Left ventricle myocardium inferior (tissue), 1 donor: ENCODE measurements at places on chromosomes 11 and 22.

DNA sequence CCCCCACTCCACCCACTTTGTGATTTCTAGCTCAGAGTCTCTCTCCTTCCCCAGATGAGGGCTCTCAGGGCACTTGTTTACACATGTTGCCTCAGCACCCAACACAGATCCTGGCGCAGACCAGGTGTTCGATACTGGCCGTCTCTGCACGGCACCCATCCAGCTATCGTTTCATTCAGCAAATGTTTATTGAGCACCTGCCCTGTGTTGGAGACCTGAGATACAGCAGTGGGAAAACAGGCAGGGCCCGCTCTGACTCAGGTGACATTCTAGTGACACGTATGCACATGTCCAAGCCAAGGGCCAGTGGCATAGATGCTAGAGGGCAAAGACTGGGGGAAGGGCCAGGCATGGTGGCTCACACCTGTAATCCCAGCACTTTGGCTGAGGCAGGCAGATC is 71.9 kb downstream of the NFAM1 start:
- no peak for DNase-seq

- DNase-seq = no peak
Observed at GRCh38 chr11:126494831-126495230, 139.3 kb downstream of the ST3GAL4 start.

DNA sequence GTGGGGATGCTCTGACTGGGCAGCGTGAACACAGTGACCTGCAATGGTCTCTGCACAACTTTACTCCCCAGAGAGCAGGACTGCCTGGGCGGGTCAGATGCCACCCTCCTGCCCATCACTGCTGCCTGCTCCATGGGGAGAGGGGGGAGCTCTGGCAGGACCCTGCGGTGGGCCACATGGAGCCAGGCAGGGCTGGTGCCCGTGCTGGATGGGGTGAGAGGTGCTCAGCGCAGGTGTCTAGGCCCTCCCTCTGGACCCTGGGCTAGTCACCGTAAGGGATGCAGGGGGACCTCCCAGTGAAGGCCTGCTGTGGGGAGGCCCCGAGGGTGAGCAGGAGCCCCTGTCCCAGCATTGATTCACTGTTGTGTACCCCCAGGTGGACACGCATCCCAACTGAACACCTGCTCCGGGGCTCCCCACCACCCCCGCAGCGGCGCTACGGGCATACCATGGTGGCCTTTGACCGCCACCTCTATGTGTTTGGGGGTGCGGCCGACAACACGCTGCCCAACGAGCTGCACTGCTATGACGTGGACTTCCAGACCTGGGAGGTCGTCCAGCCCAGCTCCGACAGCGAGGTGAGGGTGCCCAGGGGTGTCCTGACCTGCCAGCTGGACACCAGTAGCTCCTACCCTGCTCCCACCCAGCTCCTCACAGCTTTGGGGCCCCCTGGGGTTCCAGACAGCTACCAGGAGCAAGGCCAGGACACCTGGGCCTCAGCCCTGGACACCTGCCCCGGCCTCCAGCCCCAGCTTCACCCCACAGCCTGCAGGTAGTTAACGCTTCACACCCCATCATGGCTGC is 9.4 kb downstream of the LZTR1 start:
- no peak for DNase-seq

DNA sequence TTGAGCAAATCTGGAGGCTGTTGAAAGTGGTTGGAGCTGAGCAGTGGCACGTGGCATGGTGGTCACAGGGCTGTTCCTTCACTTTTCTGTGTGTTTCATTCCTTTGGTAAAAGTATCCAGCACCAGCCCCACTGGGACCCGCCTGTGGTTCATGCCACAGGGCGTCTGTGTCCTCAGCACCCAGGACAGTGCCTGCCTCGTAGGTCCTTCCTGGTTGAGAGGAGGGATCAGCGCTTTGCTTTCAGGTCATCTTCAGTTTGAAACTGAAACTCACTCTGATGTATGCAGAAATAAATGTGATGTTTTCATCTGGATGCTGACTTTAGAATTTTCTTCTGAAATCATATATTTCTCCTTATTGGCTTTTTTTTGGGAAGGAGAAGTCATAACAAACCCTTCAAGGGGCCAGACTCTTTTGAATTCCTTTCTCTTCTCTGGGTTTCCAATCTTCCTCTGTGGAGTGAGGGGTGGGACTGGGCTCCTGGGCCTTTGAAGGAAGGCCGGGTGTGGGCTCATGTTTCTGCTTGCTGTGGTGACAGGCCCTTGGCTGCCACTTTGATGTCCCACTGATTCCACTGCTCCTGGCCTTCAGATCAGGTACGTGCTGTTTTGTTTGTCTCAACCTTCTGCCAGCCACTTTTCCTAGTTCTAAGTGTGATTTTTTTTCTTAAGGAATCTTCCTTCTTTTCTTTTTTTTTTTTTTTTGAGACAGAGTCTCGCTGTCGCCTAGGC is 26.2 kb downstream of the TBC1D22A start:
- DNase-seq = no peak

GRCh38 chr22:46969961-46970360 is 207.5 kb downstream of the TBC1D22A start:
- no peak for DNase-seq

DNA sequence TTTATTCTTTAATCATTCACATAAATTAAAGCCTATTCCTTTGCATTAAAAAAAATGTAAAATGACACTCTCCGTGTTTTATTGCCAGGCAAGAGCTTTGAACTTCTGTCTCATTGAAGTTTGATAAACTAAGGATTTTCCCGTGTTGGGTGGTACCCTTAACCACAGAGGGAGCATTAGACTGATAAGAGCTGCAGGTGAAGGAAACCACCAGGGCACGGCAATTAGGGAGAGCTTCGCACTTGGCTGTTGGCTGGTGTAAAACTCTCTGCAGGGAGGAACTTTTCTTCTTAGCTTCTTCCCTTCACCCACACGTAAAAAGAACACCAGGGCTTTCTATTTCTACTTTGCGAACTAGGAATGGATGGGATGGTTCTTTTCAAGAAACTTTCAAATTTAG is 47.0 kb downstream of the CSTPP1 start:
- no peak for DNase-seq

- no peak for DNase-seq
Observed at GRCh38 chr22:46757104-46757503, 5.3 kb upstream of the TBC1D22A start.

DNA sequence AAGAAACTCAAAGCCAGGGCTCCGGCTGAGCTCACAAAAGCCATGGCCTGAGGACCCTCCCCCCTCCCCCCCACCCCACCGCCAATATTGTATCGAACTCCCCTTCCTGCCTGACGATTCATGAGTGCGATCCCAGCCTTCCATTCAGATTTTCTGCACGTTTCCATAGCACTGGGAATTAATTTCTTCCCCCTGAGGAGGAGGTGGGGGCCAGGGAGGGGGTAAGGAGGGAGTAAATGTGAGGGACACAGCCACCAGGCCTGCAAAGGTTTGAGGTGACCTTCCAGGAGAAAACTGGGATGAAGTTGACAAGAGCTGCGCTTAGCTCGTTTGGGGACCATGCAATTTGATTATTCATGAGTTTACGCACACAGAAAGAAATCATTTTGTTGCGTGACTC is 527.7 kb downstream of the MN1 start:
- no peak for DNase-seq

GRCh38 chr22:19466126-19466716 is 12.8 kb downstream of the UFD1 start:
- DNase-seq = no peak

DNA sequence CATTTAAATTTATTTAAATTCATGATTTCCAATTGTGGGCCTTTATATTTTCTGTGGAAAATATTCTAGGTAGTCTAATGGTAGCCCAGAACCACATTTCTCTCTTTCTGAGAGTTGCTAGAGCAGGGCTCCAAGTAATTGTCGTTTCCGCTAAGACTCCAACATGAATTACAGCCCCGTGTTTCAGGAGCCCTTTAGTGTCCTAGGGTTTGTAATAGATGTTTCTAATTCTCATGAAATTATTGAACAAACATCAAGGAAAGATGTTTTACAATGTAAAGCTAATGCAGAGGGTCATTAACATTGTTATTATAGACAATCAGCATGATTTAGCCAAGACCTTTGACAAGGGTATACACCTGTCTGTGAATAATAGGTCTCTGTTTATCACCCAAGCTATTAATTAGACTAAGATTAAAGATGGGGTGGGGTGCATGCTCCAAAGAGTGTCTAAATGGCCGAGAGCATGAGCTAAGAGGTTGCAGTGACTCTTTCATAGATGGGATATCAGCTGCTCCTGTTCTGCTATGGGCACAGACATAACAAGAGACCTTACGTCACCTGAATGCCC is 81.8 kb upstream of the NTM start:
- DNase-seq = no peak

GRCh38 chr11:5288906-5289550 is 12.7 kb downstream of the OR51B4 start:
- DNase-seq = no peak
